ENCODE measurements at places on chromosomes 1 and 21.

DNA sequence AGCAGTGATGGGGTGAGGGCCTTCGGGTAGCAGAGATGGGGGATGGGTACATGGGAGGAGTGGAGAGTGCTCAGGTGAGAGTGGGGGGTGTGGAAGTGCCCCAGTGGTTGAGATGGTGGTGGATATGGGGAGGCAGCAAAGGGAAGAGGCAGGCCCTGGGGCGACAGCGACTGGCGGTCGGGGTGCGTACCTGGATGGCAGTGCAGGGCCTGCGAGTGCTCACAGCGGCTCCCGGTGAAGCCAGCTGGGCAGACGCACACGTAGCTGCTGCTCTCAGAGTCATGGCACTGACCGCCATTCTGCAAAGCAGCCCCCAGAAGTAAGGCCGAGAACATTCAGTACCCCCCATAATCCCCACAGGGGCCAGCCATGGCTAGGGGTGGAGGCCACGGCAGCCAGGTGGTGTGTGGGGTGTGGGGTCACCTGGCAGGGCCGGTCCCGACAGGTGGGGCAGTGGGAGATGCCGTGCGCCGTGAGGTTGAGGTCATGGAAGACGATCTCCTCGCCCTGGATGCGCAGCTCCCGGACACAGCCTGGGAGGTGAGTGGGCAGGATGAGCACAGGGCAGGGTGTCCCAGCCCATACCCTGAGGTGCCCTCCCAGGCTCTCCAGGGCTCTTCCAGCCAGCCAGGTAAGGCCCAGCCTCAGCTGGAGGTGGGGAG, 18.9 kb downstream of the LDLRAD2 start:
- DNase-seq: no peak

DNA sequence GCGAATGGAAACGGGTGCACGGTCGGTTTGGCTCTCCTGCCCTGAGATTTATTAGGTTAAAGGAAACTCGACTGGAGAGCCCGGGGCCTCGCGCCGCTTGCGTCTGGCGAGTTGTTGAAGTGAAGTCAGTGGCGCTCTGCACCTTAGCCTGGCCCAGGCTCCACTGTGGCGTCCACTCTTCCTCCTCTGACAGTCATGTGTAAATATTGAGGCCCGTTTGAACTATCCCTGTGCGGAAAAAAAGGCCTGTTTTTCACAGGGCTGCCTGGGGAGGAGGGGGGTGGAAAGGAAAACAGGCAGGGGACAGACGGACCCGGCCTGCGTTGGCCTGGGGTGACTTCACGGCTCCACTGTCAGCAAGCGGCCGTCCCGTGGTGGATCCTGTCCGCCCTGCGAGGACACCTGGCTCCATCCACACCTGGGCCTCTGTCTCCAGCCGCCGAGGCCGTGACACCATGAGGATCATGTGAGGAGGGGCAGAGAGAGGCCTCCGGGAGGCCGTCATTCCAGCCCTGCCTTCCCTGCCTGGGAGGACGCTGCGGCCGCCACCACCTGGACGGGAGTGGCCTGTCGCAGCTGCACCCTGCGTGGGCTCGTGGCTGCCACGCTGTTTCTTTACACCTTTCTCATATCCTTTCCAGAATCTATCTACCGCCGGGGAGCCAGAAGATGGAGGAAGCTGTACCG, 59.8 kb downstream of the FAAP20 start:
- DNase-seq: no peak

DNA sequence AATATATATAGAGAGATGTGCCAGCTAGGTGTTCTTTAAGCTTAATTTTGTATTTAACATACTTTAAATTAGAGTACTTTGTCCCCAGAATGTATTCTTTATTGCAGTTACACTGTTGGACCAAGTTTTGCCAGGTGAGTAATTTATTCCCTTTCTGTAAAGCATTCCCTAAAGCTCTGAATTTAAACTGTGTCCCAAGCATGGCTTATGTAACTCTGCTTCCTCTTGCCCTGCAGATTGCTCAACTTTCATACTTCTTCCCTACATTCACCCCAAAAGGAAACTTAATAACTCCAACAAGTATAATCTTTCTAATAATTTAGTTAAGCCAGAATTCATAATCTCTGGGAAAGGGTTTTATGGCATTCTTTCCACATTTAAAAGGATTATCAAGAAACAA, 5.6 kb downstream of the LYPLAL1 start:
- no peak for DNase-seq

DNA sequence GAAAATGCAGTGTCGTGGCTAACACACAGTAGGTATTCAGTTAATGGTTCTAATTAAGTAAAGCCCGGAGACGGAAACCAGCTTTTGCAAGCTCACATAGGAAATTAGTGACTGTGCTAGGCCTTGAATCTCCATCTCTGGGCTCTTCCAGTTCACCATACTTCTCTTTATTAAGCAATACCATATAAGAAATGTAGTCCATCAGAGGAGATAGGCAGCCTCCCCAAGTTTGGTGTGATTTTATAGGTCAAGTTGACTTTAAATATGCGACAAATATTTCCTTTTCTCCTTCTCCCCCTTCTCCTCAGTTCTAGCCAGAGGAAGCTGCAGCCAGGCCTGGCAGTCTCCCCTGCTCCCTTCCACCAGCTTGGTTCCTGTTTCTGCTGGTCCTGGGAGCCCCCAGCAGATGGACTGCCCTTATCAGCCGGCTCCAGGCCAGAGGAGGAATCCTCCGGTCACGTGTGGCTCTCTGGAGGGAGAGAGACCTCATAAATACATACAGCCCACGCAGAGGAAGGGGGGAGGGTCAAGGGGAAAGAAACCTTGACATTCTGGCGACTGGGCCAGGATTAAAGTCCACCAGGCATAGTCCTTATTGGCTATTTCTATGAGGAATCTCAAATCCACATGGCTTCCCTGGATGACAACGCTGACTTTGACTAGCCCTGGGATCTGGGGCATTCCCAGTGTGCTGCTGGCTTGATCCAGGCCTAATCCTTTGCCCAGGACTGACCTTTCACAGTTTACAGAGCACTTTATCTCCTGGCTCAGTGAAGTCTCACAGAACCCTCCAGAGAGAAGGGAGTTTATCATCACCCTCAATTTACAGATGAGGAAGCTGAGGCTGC, 115.1 kb upstream of the JUN start:
- DNase-seq: no peak

DNA sequence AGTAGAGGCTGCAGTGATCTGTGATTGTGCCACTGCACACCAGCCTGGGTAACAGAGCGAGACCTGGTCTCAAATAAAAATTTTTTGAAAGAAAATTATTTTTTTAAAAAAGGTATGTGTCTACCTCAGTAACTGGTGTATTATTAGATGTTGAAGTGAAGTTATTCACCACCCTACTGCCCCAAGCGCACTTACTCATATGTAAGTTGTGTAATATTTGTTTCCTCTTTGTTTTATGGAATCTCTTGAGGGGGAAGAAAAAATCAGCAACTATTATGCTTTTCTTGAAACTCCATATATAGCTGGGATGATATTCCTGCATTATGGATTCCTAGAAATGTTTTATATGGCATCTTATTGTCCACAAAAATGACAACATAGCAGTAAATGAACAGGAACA, 21.3 kb downstream of the RBM15 start:
- no peak for DNase-seq

- no peak for DNase-seq
Measured at GRCh38 chr21:42360317-42360716, 6.0 kb downstream of the TFF1 start.

- DNase-seq: no peak
Measured at GRCh38 chr21:32320059-32320458, 21.4 kb downstream of the MRAP start.

GRCh38 chr1:30520476-30520875, 202.9 kb downstream of the MATN1 start:
- DNase-seq: no peak

DNA sequence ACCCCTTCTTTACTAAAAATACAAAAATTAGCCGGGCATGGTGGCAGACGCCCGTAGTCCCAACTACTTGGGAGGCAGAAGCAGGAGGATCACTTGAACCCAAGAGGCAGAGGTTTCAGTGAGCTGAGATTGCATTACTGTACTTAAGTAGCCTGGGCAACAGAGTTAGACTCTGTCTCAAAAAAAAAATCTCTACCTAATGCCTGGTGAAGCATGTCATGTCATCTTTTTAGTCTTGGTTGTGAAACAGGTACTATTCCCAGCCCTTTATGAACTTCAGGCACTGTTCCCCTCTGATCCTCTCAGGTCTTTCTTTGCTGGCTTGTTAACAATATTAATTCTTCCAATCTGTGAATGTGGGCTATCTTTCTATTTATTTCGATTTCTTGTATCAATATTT, 22.1 kb downstream of the PRRC2C start:
- no peak for DNase-seq

DNA sequence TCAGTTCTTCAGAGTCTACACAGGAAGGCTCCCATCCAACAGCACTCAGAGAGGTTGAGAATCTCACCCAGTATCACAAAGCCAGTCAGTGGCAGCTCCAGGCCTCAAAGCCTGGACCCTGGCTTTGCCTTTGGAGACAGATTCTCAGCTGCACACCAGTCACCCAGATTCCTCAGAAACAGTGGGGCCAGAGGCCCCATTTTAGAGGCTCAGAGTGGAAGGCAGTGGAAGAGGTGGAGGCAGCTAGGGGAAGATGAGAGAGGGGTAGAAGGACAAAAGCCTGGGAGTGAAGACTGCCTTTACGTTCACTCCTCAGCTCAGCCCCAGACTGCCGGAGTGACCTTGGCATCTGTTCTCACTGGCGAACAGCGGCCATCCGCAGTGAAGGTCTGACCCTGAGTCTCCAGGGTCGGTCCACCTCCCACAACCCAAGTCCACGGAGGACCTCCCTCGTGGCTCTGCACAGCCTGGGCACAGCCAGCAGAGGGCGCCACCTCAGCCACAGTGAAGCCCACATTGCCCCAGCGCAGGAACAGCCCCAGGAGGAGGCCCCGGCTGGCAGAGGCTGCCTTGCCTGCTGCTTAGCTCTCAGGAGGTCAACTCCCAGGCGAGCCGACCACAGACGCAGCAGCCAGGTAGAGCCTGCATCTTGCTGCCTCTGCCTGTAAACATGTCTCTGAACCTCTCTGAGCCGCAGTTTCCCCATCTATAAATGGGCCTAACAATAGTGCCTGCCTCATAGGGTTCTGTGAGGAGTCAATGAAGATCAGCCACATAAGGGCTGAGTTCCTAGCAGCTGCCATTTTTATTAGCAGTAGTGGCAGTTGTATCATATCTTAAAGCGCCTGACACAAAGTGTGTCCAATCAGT, 5.9 kb upstream of the FNDC5 start:
- DNase-seq: peak; percentile 52

GRCh38 chr1:240194120-240194519, 102.4 kb downstream of the FMN2 start:
- no peak for DNase-seq

- DNase-seq: no peak
Measured at GRCh38 chr1:187001198-187001889, 172.6 kb downstream of the PLA2G4A start.

GRCh38 chr1:94792473-94793295, 27.5 kb upstream of the SLC44A3 start:
- DNase-seq: peak; percentile 53

DNA sequence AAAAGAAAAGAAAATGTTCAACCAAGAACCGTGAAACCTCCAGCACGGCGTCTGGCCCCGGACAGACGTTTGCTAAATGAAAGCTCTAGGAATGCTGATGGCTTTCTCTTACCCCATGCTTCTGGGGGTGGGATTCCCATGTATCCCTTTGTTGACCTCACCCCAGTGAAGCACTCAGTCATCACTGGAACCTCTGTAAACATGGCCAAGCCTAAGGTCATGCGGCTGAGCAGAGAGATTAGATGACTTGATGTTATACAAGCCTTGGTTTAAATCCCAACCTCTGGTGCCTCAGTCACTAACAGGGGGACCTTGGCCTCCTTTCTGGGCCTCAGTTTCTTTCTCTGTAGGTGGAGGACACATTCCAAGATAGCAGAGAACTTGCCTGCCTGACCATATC, 2.8 kb upstream of the MYOM3 start:
- DNase-seq: no peak

DNA sequence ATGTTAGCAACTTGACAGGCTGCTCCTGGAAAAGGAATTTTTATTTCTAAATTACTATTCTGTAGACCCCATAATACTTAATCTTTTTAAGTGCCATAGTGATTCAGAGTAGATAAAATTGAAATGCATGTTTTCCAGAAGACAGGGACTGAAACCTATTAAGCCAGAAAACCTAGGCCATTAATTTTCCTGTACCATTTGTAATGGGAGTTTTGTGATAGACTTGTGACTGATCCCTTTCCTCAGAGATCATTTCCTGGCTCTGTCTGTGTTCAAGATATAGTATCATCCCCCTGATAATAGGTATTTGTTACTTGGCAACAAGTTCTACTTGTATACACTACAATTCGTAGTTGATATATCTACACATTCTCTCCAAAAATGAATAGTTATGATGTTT, 1609.8 kb downstream of the AMY1C start:
- no peak for DNase-seq

- no peak for DNase-seq
Measured at GRCh38 chr21:15682186-15682895, 47.4 kb upstream of the USP25 start.

DNA sequence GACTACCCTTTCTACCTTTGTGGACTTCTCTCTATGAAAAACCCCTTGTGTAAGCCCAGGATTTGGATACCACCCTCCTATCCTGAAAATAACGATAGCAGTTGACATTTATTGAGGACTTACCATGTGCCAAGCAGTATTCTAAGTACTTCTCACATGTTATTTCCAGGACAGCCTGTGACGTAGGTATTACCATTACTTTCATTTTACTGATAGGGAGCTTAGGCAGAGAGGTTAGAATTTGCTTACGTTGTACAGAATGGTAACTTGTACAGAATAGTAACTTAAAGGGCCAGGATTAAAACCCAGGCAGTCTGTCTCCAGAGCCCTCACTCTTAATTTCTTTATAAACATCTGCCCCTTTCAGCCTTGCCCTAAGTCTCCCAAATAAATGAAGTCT, 138.3 kb downstream of the NTMT2 start:
- no peak for DNase-seq

- no peak for DNase-seq
Measured at GRCh38 chr1:115651391-115651790, 9.6 kb downstream of the VANGL1 start.

GRCh38 chr1:232271991-232272589, 357.8 kb downstream of the SIPA1L2 start:
- no peak for DNase-seq

DNA sequence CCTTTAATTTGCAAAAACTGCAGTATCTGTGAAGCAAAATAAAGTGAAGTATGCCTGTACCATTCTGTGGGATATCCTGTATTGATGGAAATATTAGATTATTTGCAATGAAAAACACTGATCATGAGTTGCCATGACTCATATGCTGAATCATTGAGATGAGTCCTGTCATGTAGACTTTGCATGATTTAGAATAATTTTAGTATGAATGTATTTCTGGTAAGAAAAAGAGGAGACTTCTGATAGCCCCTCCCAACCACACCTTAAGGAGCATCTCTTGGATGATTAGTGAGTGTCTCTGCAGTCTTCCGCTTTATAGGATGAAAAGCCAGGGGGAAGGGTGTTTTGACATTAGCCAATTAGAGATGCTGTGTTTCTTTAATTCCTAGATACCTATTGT, 55.2 kb upstream of the PTGS2 start:
- no peak for DNase-seq

DNA sequence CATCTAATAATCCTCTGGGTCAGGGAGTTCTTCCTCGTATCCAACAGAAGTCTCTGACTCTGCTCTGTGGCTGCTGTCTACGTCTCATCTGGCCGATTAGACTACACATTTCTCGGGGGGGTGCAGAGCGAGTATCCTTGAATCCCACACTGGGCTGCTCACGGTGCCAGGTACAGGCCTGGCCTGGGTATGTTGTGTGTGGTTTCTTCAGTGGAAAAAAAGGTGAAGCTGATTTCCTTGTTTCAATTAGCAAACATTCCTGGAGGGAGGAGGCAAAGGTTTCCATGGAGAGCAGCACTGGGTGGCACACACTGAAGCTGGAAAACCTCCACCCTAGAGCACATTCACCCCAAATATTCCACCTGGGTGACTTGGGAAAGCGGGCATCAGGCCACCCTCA, 2.0 kb upstream of the RAB7B start:
- DNase-seq: no peak

All from RCC 7860 (cell line).